ENCODE measurements at places on chromosomes 1 and 21. TPM values are rescaled to one million over a fixed set of nuclear protein-coding genes. Genes with fewer than 3 reads are reported as not detected.
A peak's percentile ranks its signal among the peaks of the same experiment; 100 is the strongest.

The ADORA3 gene
- total RNA-seq, result 0.39 TPM

GRCh38 chr1:183125279-183125999 is 60.6 kb upstream of the LAMC2 start:
- no peaks in the 10 kb centered on the region for H3K27me3 ChIP-seq
- H3K36me3 ChIP-seq, result peaks cover 72% of the 10 kb centered on the region
- no peak overlapping the region for H3K27ac ChIP-seq

GRCh38 chr1:204480515-204480914 is 14.1 kb downstream of the PIK3C2B start:
- H3K27ac ChIP-seq, result peak overlapping the region; percentile 78
- peaks cover 30% of the 10 kb centered on the region for H3K36me3 ChIP-seq
- H3K4me1 ChIP-seq, result peaks cover 93% of the 10 kb centered on the region
- DNase-seq, result peak; percentile 73
- no peaks in the 10 kb centered on the region for H3K27me3 ChIP-seq

DNA sequence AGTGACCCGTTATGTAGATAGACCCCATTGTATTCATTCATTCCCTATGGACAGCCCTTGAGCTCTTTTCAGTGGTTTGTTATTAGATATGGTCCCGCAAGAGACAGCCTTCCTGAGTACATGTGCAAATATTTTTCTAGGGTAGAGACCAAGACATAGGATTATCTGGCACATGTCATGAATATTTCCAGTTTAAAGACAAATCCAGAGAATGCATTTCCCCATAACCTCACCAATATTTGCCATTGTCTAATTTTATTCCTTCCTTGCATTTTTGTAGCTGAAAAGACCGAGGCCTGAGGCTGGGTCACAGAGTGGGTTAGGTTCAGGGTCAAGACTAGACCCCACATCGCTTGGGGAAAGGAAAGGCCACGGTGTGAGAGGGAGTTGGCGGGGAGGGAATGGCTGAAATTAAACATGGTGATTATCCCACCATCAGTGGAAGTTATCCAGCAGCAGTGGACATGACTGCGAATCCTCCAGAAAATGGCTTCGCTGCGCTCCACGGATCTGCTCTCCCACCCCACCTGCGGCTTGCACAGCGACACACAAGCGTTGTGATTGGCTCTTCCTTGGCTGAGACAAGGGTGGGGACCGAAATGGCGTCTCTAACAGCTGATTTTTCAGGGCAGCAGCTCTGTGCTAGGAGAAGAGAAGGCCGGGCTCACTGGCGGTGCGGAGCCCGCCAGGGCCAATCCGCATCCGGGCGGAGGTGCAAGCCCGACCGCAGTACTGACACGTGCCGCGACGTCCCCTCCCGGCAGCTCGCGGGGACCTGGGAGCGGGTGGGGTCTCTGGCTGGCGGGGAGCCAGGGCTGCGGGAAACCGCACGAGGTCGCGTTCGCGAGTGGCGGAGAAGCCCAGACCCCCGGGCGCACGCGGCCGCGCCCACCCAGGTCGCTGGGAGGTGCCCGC is 16.1 kb upstream of the STMN1 start:
- no peaks in the 10 kb centered on the region for H3K36me3 ChIP-seq
- no peak overlapping the region for H3K27ac ChIP-seq
- H3K27me3 ChIP-seq, result peaks cover 20% of the 10 kb centered on the region
- peak; percentile 40 for DNase-seq

DNA sequence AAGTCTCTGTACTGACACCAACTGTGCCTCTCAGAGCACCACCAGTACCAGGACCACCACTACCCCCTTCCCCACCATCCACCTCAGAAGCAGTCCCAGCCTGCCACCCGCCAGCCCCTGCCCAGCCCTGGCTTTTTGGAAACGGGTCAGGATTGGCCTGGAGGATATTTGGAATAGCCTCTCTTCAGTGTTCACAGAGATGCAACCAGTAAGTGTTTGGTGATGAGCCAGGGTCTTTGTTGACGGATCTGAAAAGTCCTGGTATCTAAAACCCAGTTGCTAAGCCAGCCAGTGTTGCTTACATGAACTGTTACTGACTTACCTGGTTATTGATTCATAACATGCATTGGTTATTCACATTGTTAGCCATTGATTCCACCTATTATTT is 1.1 kb downstream of the C1orf56 start:
- peak overlapping the region; percentile 94 for H3K4me3 ChIP-seq
- peak overlapping the region; percentile 71 for H3K27ac ChIP-seq
- no peaks in the 10 kb centered on the region for H3K36me3 ChIP-seq
- DNase-seq, result no peak
- peaks cover 30% of the 10 kb centered on the region for H3K4me1 ChIP-seq

DNA sequence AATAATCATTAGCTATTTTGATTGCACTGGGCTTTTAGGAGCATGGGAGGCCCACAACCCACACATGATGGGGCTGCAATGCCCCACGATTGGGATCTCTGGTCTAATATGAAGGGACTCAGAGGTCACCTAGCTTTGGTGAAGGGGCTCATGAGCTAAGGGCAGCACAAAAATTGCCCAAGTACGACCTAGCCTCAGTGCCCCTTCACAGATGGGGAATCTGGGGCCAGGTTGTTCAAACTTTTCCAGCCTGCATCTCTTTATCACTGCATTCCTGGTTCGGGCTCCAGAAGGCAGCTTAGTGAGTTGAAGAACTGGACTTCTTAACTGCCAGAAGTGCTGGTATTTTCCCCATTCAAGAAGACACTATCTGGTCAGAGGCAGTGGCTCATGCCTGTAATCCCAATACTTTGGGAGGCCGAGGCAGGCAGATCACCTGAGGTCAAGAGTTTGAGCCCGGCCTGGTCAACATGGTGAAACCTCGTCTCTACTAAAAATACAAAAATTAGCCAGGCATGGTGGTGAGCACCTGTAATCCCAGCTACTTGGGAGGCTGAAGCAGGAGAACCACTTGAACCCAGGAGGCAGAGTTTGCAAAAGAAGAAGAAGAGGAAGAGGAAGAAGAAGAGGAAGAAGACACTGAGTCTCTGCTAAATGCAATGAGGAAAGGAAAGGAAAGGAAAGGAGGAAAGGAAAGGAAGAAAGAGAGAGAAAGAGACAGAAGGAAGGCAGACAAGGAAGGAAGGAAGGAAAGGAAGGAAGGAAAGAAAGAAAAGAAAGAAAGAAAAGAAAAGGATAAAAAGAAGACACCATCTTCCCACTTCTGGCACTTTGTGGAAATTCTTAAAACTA is 258.5 kb upstream of the IRF2BP2 start:
- no peaks in the 10 kb centered on the region for H3K36me3 ChIP-seq
- H3K27ac ChIP-seq, result no peak overlapping the region
- H3K4me1 ChIP-seq, result no peaks in the 10 kb centered on the region
- DNase-seq, result no peak

DNA sequence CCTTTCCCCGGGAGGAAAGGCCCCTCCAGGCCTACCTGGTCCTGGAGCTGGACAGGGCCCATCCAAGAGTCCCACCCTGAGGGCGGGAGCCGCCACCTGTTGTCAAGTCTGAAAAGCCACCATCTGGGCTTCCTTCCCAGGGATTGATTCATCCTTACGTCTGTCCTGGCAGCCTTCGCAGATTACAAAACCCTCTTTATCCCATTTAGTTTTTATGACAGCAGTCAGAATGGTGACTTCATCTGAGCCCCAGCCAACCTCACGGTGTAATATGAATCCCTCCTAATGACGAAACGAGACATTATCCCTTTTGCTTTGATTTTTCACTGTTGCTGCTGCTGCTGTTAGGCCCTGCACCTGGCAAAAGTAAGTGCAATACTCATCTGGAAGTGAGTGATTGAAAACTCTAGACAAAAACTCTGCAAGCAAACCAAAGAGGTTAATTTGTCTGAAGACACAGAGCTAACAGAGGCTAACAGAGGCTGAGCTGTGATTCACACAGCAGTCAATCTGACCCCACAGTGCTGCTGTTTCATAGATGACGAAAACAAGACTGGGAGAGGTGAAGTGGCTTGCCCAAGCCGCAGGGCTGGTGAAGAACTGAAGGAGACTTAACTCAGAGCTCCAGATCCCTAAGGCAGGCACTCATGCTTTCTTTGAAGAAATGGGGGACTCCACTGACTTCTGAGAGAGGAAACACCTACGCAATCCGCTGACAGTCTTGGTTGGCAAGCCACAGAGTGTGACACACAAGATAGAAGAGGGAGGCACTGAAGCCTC is 30.0 kb upstream of the S100A7 start:
- no peak overlapping the region for H3K4me3 ChIP-seq
- peaks cover 8% of the 10 kb centered on the region for H3K4me1 ChIP-seq
- no peaks in the 10 kb centered on the region for H3K36me3 ChIP-seq
- no peak overlapping the region for H3K27ac ChIP-seq

- H3K27me3 ChIP-seq, result no peaks in the 10 kb centered on the region
- peaks cover 4% of the 10 kb centered on the region for H3K4me1 ChIP-seq
- no peaks in the 10 kb centered on the region for H3K36me3 ChIP-seq
- no peak overlapping the region for H3K4me3 ChIP-seq
- DNase-seq, result no peak
- H3K27ac ChIP-seq, result no peak overlapping the region
Observed at GRCh38 chr21:36914244-36915013, 52.0 kb downstream of the HLCS start.

Data from B cell (primary cell).